ENCODE measurements at places on chromosomes 6 and 20. TPM values are rescaled to one million over a fixed set of nuclear protein-coding genes. Genes with fewer than 3 reads are reported as not detected.

DNA sequence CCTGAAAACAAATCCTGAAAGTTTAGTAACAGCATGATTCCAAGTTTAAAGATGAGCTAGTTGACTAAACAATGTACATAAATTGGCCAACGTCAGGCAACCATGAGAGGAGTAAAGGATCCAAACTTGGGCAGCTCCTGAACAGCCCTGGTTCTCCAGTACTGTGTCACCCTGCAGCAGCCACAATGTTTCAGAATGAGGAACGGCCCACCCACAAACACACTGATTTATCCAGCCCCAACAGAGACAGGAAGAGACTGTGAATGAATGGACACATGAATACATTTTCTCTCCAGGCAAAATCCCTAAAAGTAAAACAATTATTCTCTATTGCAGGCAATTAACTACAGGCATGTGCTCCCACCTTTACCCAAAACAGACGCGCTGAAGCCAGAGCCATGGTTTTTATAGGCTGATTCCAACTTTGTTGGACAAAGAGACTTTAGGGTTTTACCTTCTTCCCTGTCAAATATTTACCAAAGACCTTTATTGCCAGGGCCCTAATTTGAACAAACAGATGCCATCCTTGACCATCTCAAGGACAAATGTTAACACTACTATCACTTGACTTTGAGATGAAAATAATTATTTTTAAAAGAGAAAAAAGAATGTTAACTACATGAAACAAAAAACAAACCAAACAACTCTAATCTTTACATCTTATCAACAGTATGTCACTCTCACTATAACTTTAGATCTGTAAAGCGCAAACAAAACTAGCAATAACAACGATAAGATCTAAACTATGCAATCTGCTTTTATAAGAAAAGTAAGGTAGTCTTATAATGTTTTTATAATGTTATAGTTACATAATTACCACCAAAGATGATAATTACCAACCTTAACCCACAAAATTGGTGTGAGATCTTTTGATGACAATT, 22.9 kb downstream of the CNKSR3 start:
- no peak for DNase-seq

- DNase-seq = no peak
These were observed 709 bp upstream of the ANKEF1 start for GRCh38 chr20:10033905-10034650.

- DNase-seq = peak; percentile 72
These were observed 120.2 kb upstream of the AFDN start for GRCh38 chr6:167706313-167707109.

DNA sequence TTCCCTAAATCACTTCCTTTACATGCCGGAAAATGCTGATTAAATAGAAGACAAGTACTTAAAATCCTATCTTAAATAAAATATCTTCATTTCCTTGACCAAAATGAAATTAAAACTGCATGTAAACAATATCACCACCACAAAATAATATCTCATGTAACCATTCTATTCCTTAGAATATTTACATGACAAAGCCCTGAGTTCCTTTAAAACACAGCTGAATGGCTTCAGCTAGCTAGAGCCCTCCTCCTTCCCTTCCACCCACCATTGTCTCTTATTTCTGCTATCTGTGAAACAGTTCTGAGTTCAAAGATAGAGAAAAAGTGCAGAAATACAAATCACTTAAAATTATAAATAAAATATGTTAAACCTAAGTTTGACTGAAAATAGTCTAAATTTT, 103.1 kb downstream of the HIVEP2 start:
- no peak for DNase-seq

DNA sequence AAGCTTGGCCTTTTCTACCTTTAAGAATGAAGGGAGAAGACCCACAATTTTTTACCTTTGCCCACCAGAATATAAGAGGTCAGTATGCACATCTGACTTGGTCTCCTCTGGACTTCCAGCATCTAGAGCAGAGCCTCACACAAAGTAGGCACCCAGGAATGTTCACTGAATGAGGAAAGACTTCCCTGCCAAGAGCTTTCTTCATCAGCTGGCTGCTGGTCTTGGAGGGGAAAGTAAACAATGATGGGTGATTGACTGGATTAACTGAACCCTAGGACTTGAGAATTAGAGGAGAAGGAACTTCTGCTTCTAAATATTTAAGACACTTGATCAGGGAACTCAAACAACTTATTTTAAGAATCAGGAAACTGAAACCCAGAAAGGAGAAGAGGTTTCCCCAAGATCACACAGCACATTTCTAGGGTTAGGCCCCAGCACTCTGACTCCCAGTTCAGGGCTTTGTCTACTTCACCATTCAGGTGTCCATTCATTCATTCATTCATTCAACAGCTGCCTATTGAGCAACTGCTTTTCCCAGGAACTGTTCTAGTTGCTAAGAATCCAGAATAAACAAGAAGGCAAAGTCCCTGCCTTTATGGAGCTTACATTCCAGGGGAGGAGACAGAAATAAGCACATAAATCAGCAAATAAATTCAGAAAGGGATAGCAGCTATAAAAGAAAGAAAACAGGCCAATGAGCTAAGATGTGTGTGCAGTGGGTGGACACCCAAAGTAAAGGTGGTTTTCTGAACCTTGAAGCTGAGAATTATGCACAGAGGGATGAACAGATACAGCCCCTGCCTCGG, 216.9 kb upstream of the LRFN2 start:
- no peak for DNase-seq

HAO1 gene
- total RNA-seq = not detected

All from osteocyte (in vitro differentiated cells).